Muscle of leg (tissue), 16 donors: ENCODE measurements at places on chromosomes 7 and 10. TPM values are rescaled to one million over a fixed set of nuclear protein-coding genes. Genes with fewer than 3 reads are reported as not detected.

- H3K27ac ChIP-seq, result no peak overlapping the region
- no peaks in the 10 kb centered on the region for H3K27me3 ChIP-seq
- DNase-seq, result peak; percentile 9
These were observed 160.5 kb downstream of the AOAH start for GRCh38 chr7:36563706-36564327.

DNA sequence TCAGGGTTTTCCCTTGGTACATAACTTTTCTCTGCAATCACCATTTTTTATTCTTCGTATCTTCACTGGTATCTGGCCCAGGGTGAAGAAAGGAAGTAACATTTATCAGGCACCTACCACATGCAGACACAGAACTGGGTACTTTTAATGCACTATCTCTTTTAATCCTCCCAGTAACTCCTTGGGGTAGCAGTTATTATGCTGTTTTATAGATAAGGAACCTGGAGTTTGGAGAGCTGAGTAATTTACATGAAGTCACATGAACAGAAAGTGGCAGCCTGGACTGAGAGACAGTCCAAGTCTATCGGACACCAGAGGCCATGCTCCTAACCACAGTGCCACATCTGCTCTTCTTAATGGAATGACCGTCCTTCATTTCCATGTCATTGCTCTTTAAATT lies 117.1 kb upstream of the PODXL start:
- H3K27me3 ChIP-seq, result no peaks in the 10 kb centered on the region
- H3K4me3 ChIP-seq, result no peak overlapping the region
- DNase-seq, result no peak
- no peak overlapping the region for H3K27ac ChIP-seq
- H3K36me3 ChIP-seq, result no peaks in the 10 kb centered on the region
- peaks cover 12% of the 10 kb centered on the region for H3K4me1 ChIP-seq

- H3K27ac ChIP-seq, result no peak overlapping the region
- no peaks in the 10 kb centered on the region for H3K4me1 ChIP-seq
- no peaks in the 10 kb centered on the region for H3K36me3 ChIP-seq
- H3K27me3 ChIP-seq, result no peaks in the 10 kb centered on the region
- peak; percentile 24 for DNase-seq
These were observed 45.9 kb upstream of the BET1 start for GRCh38 chr7:94050046-94050445.

Gene CALHM1
- total RNA-seq, result not detected

Gene HOGA1
- total RNA-seq, result 0.89 TPM

DNA sequence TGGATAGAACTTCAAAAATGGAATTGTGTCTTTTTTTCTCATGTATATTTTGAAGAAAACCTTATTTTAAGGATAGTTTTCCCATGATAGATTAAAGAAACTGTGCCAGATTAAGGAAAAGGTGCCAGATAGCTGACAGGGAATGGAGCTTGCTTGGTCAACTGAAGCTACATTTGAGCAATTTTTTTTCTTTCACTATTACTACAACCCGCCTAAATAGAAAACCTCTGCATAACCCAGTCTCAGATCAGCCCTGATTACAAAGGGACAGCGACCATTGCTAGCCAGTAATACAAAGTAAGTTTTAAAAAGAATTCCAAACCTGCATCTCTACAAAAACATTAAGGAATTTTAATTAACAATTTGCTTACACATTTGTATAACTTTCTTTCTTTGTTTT lies 1123.4 kb upstream of the LRRTM3 start:
- no peak for DNase-seq
- H3K27ac ChIP-seq, result no peak overlapping the region
- H3K27me3 ChIP-seq, result no peaks in the 10 kb centered on the region
- H3K36me3 ChIP-seq, result no peaks in the 10 kb centered on the region
- no peaks in the 10 kb centered on the region for H3K4me1 ChIP-seq

DNA sequence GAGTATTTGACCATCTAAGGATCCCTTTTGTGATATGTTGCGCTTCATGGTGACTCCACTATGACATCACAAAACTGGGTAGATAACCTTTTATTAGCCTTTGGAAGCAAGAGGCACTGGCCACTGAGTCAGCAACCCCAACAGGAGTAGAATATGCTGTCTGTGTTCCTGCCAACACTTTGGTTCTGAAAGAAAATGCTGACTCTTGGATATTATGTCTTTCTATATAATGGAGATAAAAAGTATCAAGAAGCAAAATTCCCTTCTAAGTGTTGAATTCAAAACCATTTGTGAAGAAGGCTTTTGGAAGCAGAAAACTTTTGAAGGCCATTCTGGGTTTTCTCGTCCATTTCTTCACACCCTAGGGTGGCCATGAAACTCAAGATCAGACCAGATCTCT lies 346.2 kb upstream of the LRGUK start:
- no peak overlapping the region for H3K27ac ChIP-seq
- DNase-seq, result no peak
- H3K27me3 ChIP-seq, result no peaks in the 10 kb centered on the region
- no peak overlapping the region for H3K4me3 ChIP-seq

Gene ANXA8L1
- not detected for total RNA-seq

Gene CYP51A1
- total RNA-seq, result 44.1 TPM

DNA sequence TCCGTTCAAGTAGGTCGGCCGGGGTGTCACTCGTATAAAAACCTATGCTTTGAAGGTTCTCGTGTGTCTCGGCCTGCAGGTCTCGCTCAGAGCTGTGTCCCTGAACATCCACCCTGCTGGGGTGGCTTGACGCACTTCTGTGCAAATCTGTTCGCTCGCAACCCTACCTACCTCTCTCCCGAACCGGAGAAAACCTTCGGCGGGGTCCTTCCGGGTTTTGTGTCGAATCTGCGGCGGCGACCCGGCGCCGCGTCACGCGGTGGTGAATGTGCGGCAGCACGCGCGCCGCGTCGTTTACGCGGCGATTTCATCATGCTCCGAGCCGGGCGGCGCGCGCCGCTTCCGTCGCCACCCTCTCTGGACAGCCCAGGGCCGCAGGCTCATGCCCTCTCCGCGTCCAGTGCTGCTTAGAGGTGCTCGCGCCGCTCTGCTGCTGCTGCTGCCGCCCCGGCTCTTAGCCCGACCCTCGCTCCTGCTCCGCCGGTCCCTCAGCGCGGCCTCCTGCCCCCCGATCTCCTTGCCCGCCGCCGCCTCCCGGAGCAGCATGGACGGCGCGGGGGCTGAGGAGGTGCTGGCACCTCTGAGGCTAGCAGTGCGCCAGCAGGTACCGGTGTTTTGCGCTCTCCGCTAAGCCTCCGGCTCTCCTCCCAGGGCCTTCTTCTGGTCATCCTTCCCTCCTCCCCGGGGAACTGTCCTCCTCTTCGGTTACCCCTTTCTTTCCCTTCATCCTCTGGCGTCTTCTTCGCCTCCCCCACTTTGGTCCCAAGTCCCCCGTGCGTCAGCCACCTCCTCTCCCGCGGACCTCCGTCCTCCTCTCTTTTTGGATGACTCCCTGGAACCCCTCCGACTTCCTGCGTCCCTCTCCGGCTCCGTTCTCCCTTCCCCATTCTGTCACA lies at the start of gene GARS1:
Gene GARS1 (plus strand): TSS at position 339 of the 896 bp plus-strand sequence. CDS start 44 bp downstream, at position 383.
- peaks cover 9% of the 10 kb centered on the region for H3K4me1 ChIP-seq
- DNase-seq, result peak; percentile 95
- peak within 1 kb of the TSS; percentile 95 for H3K27ac ChIP-seq
- peaks cover under 1% of the 10 kb centered on the region for H3K36me3 ChIP-seq
- peak within 1 kb of the TSS; percentile 95 for H3K4me3 ChIP-seq
- H3K27me3 ChIP-seq, result no peaks in the 10 kb centered on the region

- peaks cover 16% of the 10 kb centered on the region for H3K4me1 ChIP-seq
- no peak overlapping the region for H3K4me3 ChIP-seq
- H3K36me3 ChIP-seq, result peaks cover 52% of the 10 kb centered on the region
These were observed 54.8 kb downstream of the DAGLB start for GRCh38 chr7:6392712-6393666.

Gene TRIL
- total RNA-seq, result 16.9 TPM

DNA sequence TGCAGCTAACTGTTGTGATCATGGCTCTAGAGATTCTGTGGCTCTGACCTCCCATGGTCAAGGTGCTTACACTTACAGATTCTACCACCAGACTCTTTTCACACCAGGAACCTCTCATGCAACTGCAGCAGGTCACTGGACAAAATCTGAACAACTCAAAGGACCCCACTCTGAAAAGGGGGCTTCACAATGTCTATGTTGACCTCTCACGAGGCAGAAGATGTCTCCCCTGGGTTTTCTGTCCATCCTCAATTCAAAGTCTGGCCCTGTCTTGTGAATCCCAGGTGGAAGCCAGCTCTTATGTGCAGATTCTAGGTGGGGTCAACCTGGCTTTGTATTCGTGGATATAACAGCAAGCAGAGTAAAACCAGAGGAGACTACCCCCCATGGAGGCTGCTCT lies 118.6 kb upstream of the ZNF479 start:
- no peaks in the 10 kb centered on the region for H3K36me3 ChIP-seq
- H3K4me3 ChIP-seq, result no peak overlapping the region
- no peak for DNase-seq
- no peaks in the 10 kb centered on the region for H3K4me1 ChIP-seq

DNA sequence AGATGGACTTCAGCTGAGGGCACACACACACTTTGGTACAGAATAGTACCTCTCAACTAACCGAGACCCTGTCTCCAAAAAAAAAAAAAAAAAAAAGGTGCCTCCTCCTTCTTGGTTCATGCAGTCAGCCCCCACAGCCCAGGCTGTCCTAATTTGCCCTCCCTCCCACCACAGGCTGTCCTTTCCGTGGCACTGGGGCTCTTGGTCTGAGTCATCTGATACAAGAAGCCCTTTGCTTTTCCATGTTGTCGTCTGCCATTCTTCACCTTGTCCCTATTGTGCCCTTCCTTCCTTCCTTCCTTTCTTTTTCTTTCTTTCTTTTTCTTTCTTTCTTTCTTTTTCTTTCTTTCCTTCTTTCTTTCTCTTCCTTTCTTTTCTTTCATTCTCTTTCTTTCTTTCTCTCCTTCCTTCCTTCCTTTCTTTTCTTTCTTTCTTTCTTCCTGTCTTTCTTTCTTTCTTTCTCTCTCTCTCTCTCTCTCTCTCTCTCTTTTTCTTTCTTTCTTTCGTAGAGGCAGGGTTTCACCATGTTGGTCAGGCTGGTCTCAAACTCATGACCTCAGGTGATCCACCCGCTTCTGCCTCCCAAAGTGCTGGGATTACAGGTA lies 96.0 kb upstream of the IKZF1 start:
- H3K27me3 ChIP-seq, result no peaks in the 10 kb centered on the region
- H3K27ac ChIP-seq, result no peak overlapping the region
- H3K4me1 ChIP-seq, result no peaks in the 10 kb centered on the region
- H3K4me3 ChIP-seq, result no peak overlapping the region
- DNase-seq, result no peak
- H3K36me3 ChIP-seq, result no peaks in the 10 kb centered on the region
